ENCODE measurements at places on chromosomes 7 and 10. TPM values are rescaled to one million over a fixed set of nuclear protein-coding genes. Genes with fewer than 3 reads are reported as not detected.

DNA sequence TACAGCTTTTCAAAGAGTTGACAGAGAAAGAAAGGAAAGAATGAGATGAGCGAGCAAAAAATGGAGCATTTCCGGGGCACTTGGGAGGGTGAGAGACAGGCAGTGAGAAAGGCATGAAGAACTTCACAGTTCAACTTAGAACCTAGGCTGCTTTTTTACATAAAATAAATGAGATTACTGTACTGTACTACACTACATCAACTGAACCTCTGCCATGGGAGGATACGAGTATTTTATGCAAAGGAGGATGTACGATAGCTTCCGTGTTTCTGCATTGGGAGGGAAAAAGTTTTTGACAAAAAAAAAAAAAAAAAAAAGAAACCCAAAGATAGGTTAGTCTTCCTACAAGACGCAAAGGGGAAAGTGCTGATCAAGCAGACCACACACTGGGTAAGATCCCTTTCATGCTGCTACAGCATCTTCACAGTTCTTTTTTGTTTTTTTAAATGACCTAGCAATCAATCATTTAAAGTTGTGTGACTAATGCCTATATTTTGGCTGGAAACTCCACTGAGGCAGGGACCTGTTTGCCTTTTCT is 88.0 kb downstream of the RAPGEF5 start:
- H3K4me3 ChIP-seq: peak overlapping the region; percentile 9
- H3K4me1 ChIP-seq: peaks cover 14% of the 10 kb centered on the region
- H3K27ac ChIP-seq: no peak overlapping the region

The ENKUR gene
- total RNA-seq: not detected

GRCh38 chr7:129875160-129875559 is 77.6 kb downstream of the UBE2H start:
- no peaks in the 10 kb centered on the region for H3K27me3 ChIP-seq
- no peak overlapping the region for H3K4me3 ChIP-seq
- no peak overlapping the region for H3K27ac ChIP-seq
- H3K4me1 ChIP-seq: peaks cover 43% of the 10 kb centered on the region
- DNase-seq: no peak

- DNase-seq: no peak
- no peak overlapping the region for H3K4me3 ChIP-seq
- H3K27ac ChIP-seq: no peak overlapping the region
- H3K4me1 ChIP-seq: no peaks in the 10 kb centered on the region
Observed at GRCh38 chr7:25326501-25327156, 98.3 kb upstream of the NPVF start.

DNA sequence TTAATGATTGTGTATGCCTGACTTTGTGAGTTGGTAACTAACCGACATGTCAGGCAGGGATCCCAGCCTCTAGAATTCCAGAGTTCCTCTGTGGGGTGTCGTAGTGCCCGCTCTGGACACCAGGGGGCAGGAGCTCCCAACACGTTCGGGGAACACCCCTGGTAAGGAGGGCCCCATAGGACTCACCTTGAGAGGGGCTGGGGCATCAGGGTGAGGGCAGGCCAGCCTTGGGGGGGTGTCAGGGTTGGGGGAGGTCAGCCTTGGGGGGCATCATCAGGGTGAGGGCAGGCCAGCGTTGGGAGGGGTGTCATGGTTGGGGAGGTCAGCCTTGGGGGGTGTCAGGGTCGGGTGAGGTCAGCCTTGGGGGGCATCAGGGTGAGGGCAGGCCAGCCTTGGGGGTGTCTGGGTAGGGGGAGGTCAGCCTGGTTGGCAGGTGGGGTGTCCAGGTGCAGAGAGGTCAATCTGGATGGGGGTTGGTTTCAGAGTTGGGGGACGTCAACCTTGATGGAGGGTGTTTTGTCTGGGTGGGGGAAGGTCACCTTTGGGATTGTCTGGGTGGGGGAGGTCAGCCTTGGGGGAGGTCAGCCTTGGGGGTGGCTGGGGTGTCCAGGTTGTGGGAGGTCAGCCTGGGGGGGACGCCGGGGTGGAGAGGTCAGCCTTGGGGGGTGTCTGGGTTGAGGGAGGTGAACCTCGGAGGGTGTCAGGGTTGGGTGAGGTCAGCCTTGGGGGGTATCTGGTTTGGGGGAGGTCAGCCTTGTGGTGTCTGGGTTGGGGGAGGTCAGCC is 45.6 kb upstream of the SUN1 start:
- H3K27ac ChIP-seq: no peak overlapping the region
- H3K4me3 ChIP-seq: no peak overlapping the region
- peaks cover 33% of the 10 kb centered on the region for H3K36me3 ChIP-seq

Measured in activated naive CD4-positive, alpha-beta T cell treated with anti-CD3 and anti-CD28 coated beads for 36 hours (primary cell).